ENCODE measurements at places on chromosomes 16 and 17.
A peak's percentile ranks its signal among the peaks of the same experiment; 100 is the strongest.

- DNase-seq = no peak
These were observed 36.0 kb upstream of the MRTFB start for GRCh38 chr16:14035092-14035491.

DNA sequence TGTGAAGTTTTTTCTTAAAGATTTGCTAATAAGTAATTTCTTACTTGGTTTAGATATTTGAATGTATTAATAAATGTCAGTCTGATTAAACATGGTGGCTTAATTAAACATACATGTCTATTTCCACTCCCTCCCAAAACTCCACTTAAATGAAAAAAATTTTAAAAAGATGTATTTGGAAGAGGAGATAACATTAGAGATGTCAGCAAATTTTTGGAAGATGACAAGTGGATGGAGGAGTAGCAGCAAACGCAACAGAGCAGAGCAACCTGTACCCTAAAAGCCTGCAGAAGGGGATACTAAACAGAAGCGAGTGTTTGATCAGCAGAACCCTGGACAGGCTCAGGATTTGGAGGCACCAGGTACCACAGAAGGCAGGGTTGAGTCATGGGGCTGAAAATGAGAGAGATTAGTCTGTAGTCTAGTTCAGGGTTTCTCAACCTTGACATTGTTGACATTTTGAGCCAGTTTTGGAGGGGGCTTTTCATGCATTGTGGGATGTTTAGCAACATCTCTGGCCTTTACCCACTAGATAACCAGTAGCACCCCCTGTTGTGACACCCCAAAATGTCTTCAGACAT lies 17.8 kb downstream of the LUC7L3 start:
- no peak for DNase-seq

DNA sequence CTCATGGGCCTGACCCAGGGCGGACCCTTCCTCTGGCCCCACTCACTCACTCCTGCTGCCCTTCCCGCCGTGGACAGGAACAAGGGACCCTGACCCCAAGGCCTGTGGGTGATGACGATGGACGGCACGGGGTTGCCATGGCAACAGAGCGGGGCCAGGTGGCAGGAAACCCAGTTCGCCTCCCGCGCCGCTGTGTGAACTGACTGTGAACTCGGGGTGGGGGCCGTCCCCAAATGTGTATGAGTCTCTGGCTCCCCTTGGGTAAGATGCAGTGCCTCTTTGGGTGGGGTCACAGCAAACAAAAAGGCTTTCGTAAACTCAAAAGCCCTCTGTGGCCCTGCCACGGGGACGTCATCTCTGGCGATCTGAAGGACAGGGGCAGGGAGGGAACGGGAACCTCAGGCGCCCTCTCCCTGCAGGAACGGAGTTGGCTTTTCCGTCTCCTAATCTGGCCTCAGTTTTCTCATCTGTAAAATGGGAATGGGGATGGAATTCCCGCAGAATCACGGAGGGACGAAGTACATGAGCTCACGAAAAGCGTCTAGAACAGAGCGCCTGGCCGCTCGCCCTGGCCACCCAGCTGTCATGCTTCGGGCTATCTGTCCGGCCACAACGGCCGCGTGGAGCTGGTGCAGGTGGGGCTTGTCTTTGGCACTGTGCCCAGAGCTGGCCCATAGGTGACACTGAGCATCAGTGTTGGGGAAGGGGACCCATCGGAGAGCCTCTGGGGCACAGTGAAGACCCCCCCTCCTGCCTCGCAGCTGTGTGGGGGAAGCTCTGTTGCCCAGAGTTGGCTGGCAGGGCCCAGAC lies 44.9 kb upstream of the PABPN1L start:
- peak; percentile 31 for DNase-seq

- DNase-seq = no peak
These were observed 254.5 kb downstream of the FTO start for GRCh38 chr16:53958341-53958880.

DNA sequence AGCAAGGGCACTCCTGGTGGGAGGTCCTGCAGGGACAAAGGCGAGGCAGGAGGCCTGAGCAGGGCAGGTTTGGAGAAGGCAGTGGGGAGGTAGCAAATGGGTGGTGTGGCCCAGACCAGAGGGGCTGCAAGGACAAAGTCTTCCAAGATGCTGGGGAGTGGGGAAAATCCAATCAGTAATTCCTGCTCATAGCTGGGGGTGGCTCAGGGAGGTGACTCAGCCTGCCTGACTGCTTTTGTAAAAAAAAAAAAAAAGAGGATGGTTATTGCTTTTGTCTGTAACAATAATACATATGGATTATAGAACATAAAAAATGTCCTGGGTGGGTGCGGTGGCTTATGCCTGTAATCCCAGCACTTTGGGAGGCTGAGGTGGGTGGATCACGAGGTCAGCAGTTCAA lies 5.2 kb downstream of the IL34 start:
- no peak for DNase-seq

DNA sequence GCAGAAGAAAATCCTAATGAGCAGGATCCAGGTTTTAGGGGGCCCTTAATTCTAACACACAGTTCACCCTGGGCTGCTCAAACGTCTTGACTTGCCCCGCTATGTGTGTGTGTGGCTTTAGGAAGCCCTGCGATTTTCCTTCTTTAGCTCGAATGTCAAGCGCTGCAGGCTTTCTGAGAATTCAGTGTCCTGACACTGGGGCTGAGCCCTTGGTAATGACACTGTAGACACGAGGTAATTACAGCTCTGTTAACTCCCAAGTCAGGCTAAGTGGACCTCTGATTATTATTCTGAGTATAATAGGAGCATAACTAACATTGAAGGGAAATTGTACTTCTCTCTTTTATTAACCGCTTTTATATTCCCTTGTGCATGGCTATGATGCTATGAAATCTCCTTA lies 202.1 kb downstream of the RBFOX1 start:
- no peak for DNase-seq

GRCh38 chr17:79595471-79595870 lies 15.4 kb downstream of the RBFOX3 start:
- DNase-seq = no peak

GRCh38 chr16:64185954-64186353 lies 935.9 kb downstream of the CDH11 start:
- DNase-seq = no peak

- DNase-seq = no peak
These were observed 15.1 kb downstream of the MPP3 start for GRCh38 chr17:43817826-43818225.

GRCh38 chr16:74770831-74771526 lies 3.6 kb downstream of the FA2H start:
- DNase-seq = no peak

DNA sequence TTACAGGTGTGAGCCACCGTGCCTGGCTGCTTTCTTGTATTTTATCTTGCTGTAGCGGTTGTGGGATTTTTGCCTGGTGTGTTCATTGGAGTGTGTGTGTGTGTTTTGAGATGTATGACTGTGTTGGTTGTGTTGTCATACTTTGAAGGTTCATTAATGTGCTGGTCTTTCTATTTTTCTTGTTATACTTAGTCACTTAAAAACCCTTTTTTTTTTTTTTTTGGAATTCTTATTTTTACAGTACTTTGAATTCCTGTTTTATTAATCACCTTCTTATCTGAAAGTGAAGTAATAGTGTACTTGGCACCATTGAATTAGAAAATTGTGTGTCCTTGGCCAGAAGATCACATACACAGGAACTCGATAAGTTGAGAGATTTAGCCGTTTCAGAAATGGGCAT lies 30.2 kb downstream of the TENT4B start:
- no peak for DNase-seq

GRCh38 chr16:11743308-11744074 lies 834 bp upstream of the TXNDC11 start:
- DNase-seq = peak; percentile 44

DNA sequence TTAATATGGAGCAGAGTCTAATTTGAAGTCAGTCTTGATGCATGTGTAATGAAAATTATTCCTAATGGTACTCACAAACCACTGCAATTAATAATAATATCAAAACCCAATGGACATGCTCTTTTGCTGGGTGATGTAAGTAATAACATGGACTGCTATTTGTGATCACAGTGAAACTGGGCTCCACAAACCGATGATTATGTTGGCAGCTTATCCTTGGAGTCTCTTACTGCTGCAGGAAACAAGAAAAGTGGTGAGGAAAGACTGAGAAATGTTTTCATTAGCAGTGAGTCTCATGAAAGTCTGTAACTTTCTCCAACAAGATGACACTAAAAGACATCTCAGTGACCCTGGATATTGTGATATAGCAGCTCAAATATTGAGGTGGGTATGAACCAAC lies 45.2 kb downstream of the TMEM100 start:
- no peak for DNase-seq

GRCh38 chr16:13098536-13098935 lies 197.1 kb downstream of the SHISA9 start:
- no peak for DNase-seq

DNA sequence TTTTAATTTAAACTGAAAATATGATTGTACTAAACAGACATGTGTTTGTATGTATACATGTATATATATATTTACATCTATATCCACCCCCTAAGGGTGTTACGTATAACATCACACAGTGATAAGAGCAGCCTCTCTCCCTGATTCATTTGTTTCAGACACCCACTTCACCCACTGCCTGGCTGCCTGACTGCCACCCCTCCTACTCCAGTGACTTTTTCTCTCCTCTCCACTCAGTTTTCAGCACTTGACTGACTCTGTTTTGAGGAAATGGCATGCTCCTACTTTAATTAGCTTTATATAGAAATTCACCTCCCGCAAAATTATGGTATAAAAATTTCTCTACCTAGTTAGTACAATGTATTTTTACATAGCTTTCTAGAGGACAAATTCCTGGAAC lies 20.0 kb downstream of the BFAR start:
- DNase-seq = no peak

- DNase-seq = no peak
These were observed 63.6 kb downstream of the SMG6 start for GRCh38 chr17:2239882-2240430.

- no peak for DNase-seq
These were observed 155.7 kb downstream of the CMIP start for GRCh38 chr16:81600275-81600674.

DNA sequence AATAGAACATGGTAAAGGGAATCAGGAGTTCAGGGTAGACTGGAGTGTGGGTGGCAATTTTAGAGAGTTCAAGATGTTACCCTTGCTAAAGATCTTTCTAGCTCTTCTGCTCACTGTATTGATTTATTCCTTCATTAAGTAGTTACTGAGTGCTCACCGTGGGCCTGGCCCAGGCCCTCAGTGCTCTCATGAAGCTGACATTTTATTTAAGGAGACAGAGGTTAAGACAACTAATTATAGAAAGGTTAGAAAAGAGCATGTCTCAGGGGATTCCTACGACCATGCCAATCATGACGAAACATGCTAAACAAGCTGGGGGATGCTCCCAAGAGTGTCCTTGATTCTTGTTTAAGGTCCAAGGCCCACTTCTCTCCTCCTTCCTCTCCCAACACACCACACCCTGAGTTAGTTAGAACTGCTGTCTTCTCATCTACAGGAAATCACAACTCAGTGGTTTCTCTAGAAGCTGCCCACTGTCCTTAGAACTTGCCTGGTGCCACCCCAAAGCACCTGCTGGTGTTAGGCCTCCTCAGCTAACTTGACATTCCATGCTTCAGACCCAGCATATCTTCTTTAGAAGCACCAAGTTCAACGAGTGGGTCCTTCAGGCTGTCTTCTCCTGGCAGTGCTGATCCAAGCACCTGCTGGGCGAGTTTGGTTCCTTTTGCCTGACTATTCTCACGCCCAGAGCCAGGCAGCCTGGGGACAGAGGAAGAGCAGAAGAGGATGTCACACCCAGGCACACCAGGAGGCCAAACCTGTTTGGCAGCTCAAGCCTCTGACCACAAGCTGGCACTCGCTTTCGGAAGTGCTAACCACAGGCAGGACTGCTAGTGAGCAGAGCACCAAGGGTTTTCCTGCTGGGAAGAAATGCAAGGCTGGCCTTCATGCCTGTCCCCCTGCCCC lies 79.0 kb downstream of the GAS7 start:
- DNase-seq = no peak

DNA sequence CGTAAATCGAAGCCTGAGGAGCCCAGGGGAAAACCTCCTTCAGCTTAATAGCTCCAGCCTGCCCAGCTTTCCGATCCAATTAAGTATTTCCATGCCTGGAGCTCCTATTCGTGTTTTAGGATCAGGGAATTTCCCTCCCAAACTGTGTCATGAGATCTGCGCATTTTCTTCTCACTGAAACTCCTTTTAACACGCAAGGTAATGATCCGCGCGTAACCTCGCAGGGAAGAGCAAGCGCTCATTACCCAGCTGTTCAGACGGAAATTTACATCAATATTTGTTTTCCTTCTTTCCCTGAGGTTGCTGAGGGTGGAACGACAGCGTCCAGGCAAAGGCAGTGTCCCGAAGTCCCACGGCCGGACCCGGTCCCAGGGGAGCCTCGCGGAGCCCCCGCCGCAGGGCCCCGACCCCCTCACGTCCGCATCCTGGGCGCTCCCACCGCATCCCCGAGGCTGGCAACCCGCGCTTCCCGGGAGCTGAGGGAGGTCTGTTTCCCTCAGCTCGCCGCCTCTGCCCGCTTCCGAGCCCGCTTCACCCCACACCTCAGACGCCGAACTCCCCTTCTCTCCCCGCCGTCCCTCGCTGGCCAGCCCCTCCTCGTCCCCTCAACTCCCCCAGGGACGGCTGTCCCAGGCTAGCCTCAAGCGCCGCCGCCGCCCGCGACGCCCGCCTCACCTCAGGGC lies 415 bp downstream of the ABCA5 start:
- DNase-seq = no peak

- DNase-seq = no peak
These were observed 32.1 kb downstream of the ANKRD40 start for GRCh38 chr17:50675627-50676026.

- peak; percentile 54 for DNase-seq
These were observed 37.7 kb downstream of the RNF135 start for GRCh38 chr17:31008374-31009041.

DNA sequence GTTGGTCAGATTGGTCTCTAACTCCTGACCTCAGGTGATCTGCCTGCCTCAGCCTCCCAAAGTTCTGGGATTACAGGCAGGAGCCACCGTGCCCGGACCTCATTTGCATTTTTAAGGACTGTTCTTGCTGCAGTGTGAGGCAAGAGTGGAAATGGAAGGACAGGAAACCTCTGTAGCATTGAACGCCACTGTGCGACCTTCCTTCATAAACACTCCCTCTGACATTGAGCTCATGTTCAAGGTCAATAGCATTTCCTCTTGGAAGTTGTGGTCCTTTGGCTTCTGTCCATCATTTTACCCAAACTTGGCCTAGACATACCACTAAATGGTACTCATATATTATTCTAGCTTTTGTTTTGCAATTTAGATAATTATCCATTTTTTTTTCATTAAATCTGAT lies 32.8 kb upstream of the ABCA8 start:
- DNase-seq = no peak

- no peak for DNase-seq
These were observed 1.7 kb downstream of the NLRC3 start for GRCh38 chr16:3575491-3575890.

DNA sequence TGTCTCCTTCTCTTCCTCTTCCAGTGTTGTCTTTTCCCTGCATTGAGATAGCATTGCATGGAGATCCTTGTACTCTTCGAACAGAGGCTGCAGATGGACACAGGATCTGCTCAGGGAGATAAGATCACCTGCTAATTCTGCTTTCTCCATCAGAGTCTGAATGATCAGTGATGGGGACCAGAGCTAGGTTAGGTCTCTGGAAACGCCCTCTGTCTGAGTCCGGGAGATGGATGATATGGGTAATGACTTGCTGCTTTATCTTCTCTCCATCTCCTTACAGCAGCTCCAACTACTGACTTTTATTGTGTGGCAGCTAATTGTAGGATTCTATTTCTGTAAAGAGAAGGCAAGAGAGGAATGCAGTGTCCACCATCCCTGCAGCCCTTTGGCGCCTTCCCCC lies 435.6 kb downstream of the WWOX start:
- DNase-seq = no peak
